ENCODE measurements at places on chromosomes 5 and 9.

- no peak for DNase-seq
Observed at GRCh38 chr5:32499261-32499660, 54.7 kb upstream of the ZFR start.

- DNase-seq: no peak
Observed at GRCh38 chr5:165393839-165394238, 1888.4 kb downstream of the MAT2B start.

DNA sequence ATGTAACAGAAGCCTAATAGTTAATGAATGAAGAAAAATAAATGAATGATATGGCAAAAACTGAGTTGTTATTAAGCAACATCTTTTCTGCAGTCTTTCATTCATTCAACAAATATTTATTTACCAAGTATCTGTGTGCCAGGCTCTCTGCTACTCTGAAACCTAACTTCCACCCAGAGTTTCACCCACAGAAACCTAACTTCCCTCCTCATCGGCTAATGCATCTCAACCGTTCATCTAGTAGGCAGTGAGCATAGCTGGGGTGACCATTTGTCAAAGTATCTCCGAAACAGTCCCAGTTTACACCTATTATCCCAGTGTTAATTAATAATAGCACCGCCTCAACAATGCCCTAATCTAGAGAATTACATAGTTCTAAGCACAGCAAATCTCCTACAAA lies 1.5 kb downstream of the TTC39B start:
- DNase-seq: no peak

DNA sequence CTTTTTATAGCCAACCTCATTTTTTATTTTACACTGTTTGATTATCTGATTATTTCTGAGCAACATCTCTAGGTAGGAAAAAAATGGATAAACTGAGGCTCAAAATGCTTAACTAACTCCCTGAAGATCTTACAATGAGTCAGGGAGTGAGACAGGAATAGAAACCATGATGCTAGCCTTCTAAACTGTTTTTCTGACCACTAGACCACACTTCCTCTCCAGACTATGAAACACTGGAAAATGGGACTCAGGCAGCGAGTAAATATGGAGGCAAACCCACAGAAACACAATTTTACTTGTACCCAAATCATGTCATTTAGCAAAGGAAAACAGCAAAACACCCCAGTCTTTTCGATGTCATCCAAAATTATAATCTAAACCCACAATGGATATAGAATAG lies 129.9 kb upstream of the ANKH start:
- no peak for DNase-seq

- no peak for DNase-seq
Observed at GRCh38 chr9:129939431-129939830, 103.6 kb downstream of the FNBP1 start.

GRCh38 chr9:130728721-130729120 lies 35.1 kb downstream of the EXOSC2 start:
- DNase-seq: no peak

GRCh38 chr9:90301277-90301653 lies 341.4 kb downstream of the DIRAS2 start:
- no peak for DNase-seq

DNA sequence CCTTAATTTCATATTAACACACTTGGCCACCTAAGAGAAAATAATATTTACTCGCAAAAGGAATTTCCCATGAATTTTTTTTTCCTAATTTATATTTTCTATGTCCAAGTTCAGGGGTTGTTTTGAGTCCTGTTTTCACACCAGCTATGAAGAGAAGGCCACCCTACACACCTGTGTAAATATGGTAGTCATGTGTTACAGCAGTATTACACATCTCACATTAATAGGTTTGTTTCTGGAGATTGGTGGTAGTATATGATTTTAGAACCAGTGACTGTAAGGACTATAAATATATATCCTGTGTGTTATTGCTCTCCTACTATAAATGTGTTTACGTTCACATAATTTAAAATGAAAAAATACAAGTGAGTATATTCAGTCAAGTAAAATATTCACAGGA lies 147.5 kb downstream of the PAM start:
- DNase-seq: no peak

- DNase-seq: peak; percentile 25
Observed at GRCh38 chr9:35972093-35972492, 14.1 kb upstream of the OR2S2 start.

GRCh38 chr9:133050781-133051180 lies 11.0 kb upstream of the CEL start:
- DNase-seq: no peak

DNA sequence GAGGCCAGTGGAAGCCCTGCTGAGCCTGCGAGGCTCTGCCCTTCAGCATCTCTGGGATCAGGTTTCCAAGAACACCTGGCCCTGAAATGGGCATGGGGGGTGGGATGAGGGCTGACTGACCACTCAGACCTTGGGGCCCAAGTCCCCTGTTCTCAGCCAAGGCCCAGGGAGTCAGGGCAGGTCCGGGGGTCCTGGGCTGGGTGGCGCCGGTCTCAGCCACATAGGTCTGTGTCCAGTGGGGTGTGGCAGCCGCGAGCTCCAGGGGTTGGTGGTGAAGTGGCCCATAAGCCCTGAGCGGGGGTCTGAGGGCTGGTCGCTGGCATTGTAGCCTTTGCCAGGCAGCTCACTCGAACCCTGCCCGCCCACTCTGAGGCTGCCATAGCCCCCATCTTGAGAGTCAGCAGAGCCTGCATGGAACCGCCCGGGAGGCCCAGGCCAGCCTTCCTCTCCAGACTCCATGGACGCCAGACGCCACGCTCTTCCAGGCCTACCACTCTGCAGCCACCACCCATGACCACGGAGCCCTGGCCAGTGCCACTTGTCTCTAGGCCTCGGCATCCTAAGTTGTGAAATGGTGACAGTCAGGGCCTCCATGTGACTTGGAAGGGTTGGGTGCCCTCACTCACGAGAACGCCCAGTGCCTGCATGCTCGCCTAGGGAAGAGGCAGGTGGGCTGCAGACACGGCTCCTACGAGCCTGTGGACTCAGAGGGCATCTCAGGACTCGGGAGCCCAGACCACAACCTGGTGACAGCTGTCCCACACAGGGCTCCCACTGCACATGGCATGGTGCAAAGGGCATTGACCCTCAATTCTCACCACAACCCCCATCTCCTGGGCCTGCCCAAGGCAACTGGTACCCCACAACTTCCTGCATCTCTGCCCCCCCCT lies 6.7 kb upstream of the DBH start:
- DNase-seq: no peak

GRCh38 chr5:147481376-147481775 lies 28.5 kb downstream of the DPYSL3 start:
- DNase-seq: no peak

DNA sequence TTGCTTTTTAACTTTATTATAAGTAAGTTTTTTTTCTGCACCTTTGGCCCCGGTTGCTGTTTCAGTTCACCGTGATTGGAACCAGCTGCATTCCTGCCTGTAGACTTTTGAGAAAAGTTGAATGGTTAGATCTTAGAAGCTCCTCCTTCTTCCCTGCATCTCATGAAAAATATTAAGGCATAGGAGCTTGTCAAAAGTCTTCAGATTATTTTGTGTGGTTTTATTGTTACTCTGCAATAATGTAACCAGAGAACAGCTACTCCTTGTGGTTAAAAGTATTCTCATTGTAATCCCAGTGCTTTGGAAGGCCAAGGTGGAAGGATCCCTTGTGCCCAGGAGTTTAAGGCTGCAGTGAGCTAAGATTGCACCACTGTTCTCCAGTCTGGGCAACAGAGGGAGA lies 3.3 kb upstream of the SLC2A8 start:
- no peak for DNase-seq

- DNase-seq: no peak
Observed at GRCh38 chr5:32598260-32598937, 13.0 kb downstream of the SUB1 start.

- no peak for DNase-seq
Observed at GRCh38 chr5:78113689-78114264, 180.7 kb downstream of the AP3B1 start.

- no peak for DNase-seq
Observed at GRCh38 chr5:109693535-109694400, 4.0 kb downstream of the MAN2A1 start.

DNA sequence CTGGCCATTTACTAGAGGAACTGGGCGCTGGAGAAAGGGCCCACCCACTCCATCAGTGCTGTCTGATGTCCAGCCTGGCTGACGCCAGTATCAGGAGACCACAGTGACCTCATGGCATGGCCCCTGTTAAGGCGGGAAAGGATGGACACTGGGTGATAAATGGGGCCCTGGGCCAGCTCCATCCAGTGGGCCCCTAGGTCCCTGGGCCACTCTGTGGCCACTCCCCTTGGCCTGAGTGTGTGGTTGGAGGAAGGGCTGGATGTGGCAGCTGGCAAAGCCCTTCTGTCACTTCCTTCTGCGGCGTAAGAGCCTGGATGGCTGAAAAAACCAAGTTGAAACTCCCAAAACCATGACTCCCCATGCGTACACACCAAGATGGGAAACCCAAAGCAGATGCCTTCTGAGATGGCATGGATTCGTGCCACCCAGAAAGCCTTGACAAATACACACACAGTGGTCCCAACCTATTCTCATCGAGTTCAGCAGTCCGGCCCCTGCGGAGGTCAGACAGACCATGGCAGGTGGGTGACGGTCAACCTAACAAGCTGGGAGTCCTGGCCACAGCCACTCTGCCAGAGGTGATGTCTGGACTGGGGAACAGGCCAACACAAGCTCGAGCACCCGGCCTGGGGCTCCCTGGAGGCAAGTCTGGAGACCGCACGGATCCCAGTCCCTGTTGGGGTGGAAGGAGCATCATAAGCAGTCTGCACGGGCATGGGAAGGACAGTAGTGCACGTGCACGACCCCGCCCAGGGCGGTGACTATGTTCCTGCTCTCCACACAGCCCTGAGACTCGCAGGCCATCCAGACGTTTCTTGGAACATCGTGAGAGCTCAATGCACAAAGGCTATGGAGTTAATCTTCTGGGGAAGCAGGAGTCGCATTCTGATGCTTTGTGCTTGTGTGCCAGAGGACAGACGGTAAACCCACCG lies 45.2 kb upstream of the NOTCH1 start:
- DNase-seq: no peak

GRCh38 chr5:74035521-74035937 lies 409.5 kb downstream of the ARHGEF28 start:
- no peak for DNase-seq

DNA sequence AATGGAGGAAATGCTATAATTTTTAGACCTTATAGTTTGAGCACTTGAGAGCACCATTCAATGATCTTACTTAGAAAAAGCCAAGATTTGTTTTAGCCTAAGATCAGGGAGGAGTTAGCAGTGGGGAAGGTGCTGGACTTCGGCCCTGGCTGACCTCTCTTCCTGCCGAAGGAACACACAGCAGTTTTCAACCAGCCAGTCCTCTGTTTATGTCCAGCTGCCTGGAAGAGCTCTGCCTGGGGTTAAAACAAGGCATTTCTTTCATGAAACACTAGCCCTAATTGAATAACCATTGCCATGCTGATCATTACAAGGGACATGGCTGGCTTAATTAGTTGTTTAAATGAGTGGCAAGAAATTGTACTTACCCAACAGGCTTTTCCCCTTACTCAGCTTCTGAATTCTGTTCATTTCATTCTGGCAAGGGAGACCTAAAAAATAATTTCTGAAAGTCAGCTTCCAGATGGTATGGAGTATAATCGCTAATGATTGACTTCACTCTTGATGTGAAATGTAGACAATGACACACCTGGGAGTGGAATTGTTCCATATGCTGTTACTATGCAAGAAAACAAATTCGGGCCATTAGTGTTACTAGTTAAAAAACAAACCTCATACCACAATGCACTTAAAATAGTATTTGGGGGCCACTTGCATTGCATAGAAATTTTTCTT lies 514.2 kb downstream of the SPOCK1 start:
- DNase-seq: no peak

DNA sequence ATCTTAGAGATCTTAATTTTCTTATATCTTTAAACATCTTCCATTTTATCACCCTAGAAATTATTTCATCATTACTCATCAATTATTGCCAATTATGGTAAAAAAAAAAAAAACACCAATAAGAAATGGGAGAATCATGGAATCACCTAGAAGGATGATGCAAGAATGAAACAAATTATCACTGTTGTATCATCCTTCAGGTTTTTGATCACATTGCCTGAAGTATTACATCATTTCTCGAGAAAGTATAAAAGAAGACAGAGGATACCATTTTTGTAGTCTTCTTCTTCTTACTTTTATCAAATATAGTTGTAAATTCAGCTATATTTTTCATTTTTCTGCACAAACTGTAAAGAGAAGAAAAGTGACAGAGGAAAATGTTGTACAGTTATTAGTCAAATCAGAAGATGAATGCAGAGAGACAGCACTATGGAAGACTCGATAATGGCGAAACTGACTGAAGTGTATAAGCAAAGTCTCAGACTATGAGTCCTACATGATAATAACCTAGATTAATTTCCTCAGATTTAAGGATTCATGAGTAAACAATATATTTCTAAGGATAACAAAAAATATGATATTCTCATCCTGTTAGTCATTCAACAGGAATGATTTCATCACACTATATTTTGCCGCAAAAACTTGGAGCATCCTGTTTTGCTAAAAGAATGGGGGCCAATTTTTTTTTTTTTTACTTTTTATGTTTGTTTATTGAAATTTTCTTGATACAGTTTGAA lies 5.9 kb upstream of the STC2 start:
- DNase-seq: no peak

DNA sequence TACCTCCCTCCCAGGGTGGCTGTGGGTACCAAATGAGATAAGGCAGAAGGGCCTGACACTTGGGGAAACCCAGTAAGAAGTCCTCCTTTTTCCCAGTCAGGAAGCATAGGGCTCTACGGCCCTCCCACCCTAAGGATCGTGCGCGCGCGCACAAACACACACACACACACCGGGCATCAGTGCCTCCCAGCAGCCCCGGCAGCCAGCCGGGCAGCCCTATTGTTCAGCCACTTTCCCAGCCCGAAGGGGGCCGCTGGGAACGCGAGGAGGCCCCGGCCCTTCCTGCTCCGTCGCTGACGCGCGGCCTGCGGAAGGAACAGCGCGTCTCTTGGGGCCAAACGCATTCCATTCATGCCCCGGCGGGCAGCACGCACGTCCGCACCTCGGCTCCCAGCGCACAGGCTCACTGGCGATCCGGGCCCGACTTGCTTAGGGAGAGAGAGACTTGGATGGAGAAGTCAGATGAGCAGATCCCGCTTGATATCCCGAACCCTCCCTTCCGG lies 22.6 kb downstream of the DUSP1 start:
- DNase-seq: no peak

GRCh38 chr9:128116104-128117083 lies 11.1 kb downstream of the PTGES2 start:
- no peak for DNase-seq

GRCh38 chr5:56918054-56918453 lies 8.7 kb downstream of the SETD9 start:
- DNase-seq: no peak

DNA sequence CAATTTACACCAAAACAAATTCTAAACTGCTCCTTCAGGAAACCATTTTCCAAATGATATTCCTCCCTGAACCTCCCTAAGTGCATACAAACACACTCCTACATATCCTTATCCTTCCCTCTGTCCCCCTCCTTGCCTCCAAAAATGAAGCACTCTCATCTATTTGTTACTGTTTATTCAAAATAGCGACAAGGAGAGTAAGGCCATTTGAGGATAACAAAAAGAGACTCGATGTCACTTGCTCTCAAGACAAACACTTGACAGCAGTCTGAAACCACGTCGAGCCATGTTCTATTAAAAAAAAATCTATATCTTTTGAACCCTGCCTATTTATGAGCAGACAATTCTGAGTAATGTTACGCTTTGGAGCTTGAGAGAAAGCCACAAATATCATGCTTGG lies 547.9 kb downstream of the DTWD2 start:
- no peak for DNase-seq

GRCh38 chr5:107282061-107282460 lies 388.7 kb downstream of the EFNA5 start:
- no peak for DNase-seq

GRCh38 chr9:11758016-11758415 lies 935.2 kb upstream of the TYRP1 start:
- no peak for DNase-seq
